ENCODE measurements at places on chromosomes 7 and 10.

GRCh38 chr10:70970830-70971229 is 82.5 kb upstream of the PCBD1 start:
- no peak for DNase-seq

- no peak for DNase-seq
Measured at GRCh38 chr7:2654059-2654458, 22.3 kb downstream of the TTYH3 start.

DNA sequence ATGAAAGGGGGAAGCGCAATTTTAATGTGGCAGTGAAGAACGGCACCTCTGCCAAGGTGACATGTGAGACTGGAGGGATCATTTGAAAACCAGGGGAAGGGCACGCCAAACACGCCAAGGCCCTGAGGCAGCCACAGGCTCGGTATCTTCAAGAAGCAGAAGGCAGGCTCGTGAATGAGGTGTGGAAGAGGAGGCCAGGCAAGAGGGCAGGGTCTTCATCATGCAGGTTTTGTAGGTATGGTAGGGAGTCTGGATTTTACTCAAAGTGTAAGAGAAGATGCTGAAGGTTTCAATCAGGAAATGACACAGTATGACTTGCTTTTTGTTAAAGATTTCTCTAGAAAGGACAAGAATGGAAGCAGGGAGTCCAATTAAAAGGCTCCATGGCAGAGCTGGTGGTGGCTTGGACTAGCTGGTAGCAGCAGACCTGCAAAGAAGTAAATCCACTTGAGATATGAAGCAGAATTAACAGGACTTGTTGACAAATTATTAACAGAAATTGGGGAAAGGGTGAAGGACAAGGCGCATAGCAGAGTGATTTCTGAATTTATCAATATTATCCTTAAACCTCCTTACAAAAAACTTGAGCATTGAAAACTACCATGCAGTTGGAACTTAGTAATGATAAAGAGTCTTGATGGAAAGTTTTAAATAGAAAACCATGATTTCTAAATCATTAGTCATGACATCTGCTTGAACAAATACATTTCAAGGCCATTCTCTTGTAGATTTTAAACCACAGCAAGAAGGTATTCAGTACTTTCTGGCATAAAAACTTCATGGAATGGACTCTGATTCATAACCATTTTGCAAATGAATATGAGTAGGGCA is 70.4 kb downstream of the COA1 start:
- no peak for DNase-seq

- no peak for DNase-seq
Measured at GRCh38 chr10:124579011-124579399, 117.4 kb downstream of the LHPP start.

GRCh38 chr10:6045878-6046772 is 16.0 kb downstream of the IL2RA start:
- no peak for DNase-seq

- DNase-seq, result no peak
Measured at GRCh38 chr7:131547589-131547988, 8.8 kb downstream of the PODXL start.

- no peak for DNase-seq
Measured at GRCh38 chr7:91835826-91836368, 44.6 kb downstream of the MTERF1 start.

DNA sequence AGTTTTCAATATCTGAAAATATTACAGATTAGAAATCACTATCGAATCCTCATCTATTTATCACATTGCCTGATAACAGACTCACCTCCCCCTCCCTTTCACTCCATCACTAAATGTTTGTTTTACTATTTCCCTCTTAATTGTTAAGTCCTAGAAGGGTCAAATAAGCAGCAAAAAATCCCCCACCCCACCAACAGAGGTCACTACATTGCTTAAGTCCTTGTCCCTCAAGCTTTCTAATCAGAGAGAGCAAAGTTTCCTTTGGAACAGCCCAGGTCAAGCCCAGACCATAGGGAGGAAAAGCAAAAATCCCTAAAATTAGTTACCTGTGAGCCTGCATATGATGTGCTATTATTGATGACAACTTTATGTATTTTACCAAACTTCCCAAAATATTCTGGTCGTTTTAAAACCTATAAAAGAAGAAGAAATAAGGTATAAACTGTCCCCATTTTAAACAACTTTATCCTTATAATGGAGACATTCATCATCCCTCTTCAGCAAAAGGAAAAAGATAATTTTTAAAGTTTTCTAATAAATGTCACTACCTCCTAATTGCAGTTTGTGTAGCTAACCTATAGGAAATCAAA is 95.0 kb downstream of the CNOT4 start:
- no peak for DNase-seq

DNA sequence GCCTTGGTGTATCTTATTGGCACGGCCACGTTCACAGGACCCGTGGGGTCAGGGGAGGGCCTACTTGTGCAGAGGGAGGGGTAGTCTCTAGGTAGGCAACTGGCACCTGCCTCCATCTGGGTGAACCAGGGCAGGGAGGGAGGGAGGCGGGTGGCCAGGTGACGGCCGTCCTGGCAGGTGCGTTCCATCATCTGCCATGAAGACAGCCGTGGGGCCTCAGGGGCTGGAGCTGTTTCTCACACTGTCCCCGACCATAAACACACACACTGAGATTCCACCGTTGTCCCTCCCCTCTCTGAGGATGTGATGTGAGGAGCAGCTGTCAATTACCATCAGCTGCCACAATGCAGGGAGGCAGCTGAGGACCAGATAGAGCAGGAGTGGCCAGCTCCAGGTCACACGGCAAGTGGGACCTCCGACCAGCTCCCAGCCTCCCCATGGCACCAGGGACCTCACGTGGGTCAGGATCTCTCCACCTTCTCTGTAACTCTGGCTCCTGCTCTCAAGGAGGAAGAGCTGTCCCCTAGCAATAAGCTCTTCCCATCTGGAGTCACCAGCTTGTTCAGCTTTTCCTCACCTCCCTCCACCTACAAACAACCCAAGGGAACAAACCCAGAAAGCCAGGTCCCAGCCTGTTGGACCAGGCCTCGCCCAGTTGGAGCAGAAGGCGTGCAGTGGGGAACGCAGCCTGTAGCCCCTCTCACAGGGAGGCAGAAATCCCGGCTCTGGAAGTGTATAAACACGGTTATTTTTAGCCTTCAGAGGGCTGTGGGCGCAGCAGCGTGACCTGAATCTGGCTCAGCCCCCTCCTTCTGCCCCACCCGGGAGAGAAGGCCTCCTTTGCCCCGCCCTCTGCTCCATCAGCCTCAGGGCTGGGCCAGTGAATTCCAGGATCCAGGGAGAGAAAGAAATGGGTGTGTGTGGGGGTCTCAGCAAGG is 33.1 kb downstream of the ZMIZ1 start:
- DNase-seq, result no peak

DNA sequence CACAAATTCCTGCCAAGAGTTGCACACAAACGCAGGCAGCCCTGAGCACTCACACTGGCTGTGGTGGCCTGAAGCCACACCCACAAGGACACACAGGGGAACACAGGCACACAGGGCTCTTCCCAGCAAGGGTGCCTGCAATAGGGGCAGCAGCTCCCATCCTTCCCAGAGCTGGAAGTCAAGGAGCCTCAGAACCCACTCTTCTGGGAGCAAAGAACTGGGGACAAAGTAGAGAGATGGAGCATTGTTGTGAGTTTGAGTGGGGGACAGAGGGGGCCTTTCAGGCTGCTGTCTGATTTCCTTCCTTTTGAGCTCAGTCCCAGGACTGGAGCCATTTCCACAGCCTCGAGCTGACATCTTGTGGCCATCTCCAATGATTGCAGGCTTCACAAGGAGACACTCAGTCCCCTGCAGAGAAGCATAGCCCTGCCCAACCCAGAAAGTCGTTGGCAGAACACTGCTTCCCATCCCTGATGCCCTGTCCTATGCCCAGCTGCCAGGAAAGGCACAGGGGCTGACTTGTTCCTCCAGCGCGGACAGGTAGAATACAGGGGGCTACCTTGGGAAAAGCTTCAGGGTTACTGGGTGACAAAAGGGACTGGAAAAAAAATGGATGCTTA is 34.4 kb upstream of the SLF2 start:
- DNase-seq, result no peak

DNA sequence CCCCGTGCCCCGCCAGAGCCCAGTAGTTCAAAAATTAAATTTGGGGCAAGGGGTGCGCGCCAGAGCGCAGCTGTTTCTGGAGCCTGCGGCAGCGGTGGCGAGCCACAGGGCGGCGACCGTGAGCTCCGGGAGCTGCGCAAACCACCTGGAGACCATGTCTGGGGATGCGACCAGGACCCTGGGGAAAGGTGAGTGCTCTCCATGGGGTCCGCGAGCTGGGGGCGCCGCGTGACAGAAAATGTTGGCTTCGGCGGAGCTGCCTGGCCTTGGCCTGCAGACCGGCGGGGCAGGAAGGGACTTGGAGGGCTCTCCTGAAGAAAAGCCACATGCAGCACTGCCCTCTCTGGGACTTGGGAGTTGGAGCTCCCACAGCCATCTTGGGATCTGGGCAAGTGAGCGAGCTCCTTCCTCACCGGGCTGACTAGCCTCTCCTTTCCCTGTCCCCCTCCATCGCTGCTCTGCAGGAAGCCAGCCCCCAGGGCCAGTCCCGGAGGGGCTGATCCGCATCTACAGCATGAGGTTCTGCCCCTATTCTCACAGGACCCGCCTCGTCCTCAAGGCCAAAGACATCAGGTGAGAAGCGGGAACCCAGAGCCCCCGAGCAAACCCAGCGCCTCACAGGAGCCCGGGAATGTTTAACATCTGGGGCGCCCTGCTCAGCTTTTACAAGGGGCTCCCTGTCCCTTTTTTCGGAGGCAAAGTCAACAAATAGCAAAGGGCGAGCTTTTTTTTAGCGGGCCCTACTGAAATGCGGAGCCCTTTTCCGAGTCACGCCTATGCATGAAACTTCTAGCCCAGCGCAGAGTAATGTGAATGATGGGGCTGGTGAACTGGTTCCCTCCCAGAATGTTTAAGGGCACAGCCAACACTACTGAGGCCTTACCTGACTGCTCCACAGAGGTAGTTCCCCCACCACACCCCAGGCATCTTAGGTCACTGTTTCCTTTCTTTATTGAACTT is 6.1 kb downstream of the GSTO2 start:
- DNase-seq, result peak; percentile 28

DNA sequence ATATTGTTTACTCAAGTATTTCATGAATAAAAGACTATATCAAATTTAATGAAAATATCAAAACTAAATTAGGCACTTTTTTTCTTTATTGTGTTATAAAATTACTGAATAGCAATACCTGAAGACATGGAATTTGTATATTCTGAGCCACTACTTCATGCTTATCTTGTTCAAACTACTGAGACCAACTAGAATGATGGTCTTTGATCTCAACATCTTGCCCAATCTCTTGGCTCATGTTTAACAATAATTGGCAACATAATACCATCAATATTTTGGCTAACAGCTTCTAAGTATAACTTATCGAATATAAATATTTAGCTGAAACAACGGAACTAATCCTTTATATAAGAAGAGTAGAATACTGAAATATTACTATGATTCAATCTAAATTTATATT is 56.5 kb upstream of the AGMO start:
- DNase-seq, result no peak

GRCh38 chr10:27392606-27393005 is 111.5 kb upstream of the RAB18 start:
- no peak for DNase-seq

- no peak for DNase-seq
Measured at GRCh38 chr10:131264110-131264788, 47.3 kb downstream of the TCERG1L start.

- DNase-seq, result no peak
Measured at GRCh38 chr7:151924508-151924907, 31.7 kb upstream of the GALNTL5 start.

GRCh38 chr10:53601260-53601875 is 828.8 kb upstream of the MBL2 start:
- no peak for DNase-seq

DNA sequence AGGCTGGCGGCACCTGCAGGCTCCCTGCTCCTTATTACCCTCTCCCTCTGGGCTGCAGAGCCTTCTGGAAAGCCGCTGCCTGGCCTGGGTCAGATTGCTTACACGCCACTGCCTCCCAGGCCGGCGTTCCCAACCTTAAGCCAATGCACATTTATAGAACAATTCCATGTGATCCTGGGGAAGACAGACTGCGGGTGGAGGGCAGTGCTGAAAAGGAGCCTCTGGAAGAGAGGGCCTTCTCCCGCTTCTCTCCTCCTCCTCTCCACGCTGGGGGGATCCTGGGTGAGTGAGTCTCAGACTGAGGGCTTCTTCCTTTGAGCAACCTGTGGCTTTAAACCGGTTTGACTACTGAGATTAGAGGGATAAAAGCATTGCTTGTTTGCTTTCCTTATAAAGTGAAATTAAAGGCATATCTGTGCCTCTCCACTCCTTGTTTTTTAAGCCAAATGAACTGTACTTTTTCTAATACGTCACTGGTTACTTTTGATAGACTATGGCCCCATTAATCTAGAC is 5.5 kb downstream of the TACC2 start:
- no peak for DNase-seq

DNA sequence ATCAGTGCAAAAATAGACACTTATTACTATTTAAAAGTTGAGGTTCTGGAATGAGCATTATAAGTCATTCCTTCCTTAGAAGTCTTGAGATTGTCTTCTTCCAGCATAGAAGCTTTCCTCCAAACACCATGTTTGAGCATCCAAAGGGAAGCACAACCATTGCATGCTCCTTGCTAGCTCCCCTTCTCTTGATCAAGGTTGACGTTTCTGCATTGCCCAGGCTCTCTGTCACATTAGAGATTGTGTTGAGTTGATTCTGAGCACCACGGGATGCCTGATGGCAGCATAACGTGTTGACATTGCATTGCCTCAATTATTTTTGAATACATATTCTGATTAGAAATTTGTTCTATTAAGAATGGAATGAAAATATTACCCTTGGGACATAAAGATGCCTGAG is 322.2 kb downstream of the CDK14 start:
- no peak for DNase-seq

GRCh38 chr10:126250045-126250444 is 138.2 kb downstream of the ADAM12 start:
- no peak for DNase-seq

- no peak for DNase-seq
Measured at GRCh38 chr7:116364469-116364868, 135.1 kb upstream of the CAV2 start.

GRCh38 chr7:74312418-74313028 is 23.3 kb downstream of the CLIP2 start:
- DNase-seq, result no peak

DNA sequence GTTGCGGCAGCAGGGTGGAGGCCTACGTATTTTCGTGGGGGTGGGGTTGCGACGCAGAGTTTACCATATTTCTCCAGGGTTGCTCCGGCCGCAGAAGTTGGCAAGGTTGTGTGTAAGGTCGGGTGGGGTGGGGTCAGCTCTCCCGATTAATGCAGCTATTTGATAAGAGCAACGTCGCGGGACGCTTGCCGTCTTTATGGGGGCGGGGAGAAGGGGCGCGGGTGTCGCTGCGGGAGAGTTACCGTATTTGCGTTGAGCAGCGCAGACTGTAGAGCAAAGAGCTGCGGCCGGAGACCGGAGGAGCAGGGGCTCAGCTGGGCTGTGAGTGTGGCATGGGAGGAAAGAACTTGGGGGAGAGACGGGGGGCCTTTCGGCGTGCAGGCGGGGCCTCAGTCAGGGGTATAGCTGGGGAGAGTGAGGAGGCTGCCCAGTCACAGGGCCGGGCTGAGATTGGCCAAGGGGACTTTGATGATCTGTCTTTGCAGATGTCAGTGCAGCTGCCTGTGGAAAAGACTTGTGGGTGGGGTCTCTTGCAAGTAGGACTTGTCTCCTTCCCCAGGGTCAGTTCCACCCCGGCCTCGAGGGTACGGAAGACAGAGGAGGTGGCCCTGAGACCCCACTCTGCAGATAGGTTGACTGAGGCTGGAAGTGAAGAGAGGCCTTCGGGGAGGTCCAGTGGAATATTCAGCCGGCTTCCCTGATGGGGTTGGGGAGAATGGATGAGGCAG is 26.6 kb downstream of the ZNF775 start:
- no peak for DNase-seq

- no peak for DNase-seq
Measured at GRCh38 chr7:137789215-137789882, 57.4 kb downstream of the DGKI start.
